Tibial nerve (tissue), 4 donors: ENCODE measurements at places on chromosomes 1 and 21. TPM values are rescaled to one million over a fixed set of nuclear protein-coding genes. Genes with fewer than 3 reads are reported as not detected.
A peak's percentile ranks its signal among the peaks of the same experiment; 100 is the strongest.

KCNJ10 gene
- total RNA-seq: 9.4 TPM

PLXNA2 gene
- 29.7 TPM for total RNA-seq

KCNJ6 gene
- not detected for total RNA-seq

CYP4A11 gene
- total RNA-seq: not detected

SMAP2 gene
- 36.7 TPM for total RNA-seq

FMO5 gene
- total RNA-seq: 3.0 TPM

DNA sequence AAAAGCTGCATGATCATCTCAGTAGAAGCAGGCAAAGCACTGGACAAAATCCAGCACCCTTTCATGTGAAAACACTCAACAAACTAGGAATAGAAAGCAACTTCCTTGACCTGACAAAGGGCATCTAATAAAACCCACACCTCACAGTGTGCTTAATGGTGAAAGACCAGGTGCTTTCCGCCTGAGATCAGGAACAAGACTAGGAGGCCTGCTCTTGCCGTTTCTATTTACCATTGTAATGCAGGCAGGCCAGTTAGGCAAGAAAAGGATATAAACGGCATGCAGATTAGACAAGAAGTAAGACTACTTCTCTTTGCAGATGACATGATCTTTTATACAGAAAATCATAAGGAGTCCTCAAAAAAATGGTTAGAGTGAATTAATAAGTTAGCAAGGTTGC, 37.2 kb downstream of the SLC37A1 start:
- no peak for DNase-seq

- DNase-seq: peak; percentile 48
Observed at GRCh38 chr1:22889213-22889827, 83.3 kb downstream of the LACTBL1 start.

- no peak for DNase-seq
Observed at GRCh38 chr1:24154215-24154614, 11.3 kb upstream of the IL22RA1 start.

- no peak for DNase-seq
Observed at GRCh38 chr1:214638997-214639396, 36.0 kb downstream of the CENPF start.

DNA sequence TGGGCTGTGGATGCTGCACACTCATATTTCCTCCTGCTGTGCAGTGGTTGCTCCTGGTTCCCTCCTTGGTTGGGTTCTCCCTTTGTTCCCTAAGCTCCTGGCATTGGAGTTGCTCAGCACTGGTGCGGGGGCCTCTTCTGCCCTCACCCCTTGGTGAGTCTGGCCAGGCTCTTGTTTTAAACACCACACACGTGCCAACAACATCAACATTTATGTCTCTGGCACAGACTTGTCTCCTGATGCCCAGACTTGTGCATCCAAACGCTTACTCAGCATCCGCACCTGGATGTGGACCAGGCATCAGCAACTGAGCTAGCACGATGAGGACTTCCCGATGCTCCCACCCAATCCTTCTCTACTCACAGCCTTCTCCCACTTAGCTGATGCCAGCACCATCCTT, 627.6 kb downstream of the NPHP4 start:
- no peak for DNase-seq

DNA sequence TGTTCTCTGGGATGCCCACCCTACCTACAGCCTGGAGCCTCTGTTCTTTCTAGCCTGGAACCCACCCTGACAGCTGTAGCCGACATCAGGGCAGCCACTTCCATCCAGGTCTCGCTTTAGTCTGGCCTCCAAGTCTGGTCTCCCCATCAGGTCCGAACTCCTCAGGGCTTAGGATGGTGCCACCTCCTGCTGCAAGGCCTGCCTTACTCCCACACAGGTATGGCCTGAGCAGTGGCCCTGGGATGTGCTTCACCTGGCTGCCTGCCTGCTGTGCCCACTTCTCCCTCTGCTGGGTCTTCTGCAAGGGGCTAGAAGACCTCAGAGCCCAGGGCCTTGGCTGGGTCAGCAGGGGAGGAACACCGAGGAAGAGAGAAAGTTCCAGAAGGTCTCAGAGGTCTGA, 35.7 kb upstream of the MAGOH start:
- no peak for DNase-seq

DNA sequence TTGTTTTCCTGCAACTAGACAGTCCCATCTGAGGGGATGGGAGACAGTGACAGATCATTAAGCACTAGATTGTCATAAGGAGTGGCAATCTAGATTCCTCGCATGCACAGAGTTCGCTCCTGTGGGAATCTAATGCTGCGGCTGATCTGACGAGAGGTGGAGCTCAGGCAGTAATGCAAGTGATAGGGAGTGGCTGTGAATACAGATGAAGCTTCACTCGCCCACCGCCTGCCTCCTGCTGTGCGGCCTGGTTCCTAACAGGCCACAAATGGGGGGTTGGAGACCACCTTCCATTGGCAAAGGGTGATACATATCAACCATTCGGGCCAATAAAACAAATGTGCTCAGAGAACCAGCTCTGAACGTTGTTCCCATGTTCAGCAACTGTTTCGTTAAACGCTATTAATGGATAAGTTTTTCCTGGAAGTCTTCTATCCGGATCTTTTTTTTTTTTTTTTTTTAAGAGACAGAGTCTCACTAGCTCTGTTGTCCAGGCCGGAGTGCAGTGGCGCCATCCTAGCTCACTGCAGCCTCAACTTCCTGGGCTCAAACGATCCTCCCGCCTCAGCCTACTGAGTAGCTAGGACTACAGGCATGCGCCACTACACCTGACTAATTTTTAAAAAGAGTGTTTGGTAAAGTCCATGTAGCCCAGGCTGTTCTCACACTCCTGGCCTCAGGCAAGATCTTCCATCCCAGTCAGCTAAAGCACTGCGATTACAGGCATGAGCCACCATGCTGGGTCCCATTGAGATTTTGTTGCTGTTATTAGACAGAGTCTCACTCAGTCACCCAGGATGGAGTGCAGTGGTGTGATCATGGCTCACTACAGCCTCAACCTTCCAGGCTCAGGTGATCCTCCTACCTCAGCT, 8.7 kb upstream of the RSRP1 start:
- DNase-seq: no peak

- DNase-seq: no peak
Observed at GRCh38 chr1:29845910-29846309, 609.6 kb downstream of the PTPRU start.

- DNase-seq: no peak
Observed at GRCh38 chr1:30806381-30807317, 49.1 kb upstream of the LAPTM5 start.

GRCh38 chr1:54046671-54047383, 6.2 kb downstream of the TMEM59 start:
- no peak for DNase-seq

DNA sequence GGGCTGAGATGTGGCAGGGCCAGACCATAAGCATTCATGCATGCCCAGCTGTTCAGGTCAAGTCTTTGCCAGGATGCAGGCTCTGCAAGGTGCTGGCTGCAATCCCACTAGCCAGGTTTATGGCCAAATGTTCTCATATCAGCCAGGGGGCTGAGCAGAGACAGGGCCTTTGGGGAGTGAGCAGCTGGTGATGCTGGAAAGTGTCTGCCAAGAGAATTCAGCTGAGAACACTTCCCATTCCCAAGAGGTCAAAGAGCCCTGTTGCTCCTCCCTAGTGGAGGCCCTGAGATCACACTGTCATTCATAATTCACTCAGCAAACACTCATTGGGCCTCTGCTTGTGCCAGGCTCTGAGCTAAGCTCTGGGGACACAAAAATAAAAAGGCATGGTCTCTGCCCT, 150.3 kb downstream of the DMRTA2 start:
- no peak for DNase-seq

- DNase-seq: peak; percentile 45
Observed at GRCh38 chr1:229022595-229023333, 248.1 kb upstream of the RAB4A start.

- no peak for DNase-seq
Observed at GRCh38 chr1:174391716-174392115, 56.0 kb upstream of the GPR52 start.
